ENCODE measurements at places on chromosomes 7 and 10.
A peak's percentile ranks its signal among the peaks of the same experiment; 100 is the strongest.

GRCh38 chr10:93288679-93289634 lies 193.2 kb downstream of the MYOF start:
- peak; percentile 89 for DNase-seq

- DNase-seq: no peak
Measured at GRCh38 chr7:55420530-55420929, 55.4 kb downstream of the LANCL2 start.

- DNase-seq: no peak
Measured at GRCh38 chr7:99027241-99027640, 116.7 kb downstream of the SMURF1 start.

GRCh38 chr7:110399421-110399820 lies 691.5 kb upstream of the LRRN3 start:
- no peak for DNase-seq

DNA sequence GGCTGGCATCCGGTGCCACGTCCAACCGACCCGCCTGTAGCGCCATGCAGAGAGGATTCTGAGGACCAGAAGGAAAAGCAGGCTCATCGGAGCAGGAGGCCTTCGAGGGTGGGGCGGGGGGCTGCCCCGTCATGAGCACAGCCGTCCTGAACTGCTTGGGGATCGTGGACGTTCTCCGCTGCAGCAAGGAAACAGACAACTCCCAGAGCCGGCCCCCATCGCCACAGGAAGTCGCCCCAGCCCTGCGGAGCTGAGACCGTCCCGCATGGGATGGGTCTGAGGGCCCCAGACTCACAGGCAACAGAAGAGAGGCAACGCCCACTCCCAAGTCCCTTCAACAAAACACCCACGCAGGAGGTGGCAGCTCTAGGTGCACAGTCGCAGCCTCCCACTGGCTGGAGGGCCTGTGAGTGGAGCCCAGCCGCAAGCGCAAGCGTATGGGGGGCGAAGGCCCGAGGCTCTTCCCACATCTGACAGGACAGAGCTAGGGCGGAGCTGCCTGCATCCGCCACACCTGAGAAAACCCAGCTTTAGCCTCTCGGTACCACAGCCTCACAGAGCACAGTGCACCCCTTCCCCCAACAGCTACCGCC lies 64.7 kb upstream of the TNRC18 start:
- DNase-seq: no peak

DNA sequence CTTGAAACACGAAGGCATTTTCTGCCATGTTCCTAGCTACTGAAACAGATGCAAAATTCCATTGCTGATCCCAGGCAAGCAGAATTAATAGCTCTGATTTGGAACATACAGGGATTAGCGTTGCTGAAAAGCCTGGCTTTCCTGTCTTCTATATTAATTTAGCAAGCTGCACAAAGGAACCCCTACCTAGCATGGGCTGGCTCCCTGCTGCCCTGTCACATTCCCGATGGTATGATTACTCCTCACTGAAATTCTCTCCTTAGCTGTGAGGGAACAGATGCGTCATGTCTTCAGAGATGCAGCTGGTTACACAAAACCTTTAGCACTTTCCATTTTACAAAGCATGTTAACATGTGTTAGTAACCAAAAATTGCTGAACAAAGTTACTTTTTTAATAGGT lies 878.9 kb downstream of the TYW1 start:
- no peak for DNase-seq

DNA sequence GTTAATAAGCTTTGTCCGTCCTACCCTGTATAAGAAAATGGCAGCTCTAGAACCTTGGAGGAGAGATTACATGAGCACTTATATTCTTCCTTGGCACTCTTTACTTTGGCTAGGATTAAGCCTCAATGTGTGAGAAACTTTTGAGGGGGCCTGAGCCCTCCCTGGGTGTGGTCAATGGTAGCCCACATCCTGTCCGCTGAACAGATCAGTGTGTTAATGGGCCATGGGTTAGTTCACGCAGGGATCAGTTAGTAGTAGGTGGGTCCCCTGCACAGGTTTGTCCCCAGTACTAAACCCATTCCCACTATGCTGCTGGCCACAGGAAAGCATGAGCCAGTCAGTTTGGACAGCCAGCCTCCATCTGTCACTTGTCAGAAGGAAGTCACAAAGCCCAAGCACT lies 20.2 kb upstream of the IKZF1 start:
- no peak for DNase-seq

DNA sequence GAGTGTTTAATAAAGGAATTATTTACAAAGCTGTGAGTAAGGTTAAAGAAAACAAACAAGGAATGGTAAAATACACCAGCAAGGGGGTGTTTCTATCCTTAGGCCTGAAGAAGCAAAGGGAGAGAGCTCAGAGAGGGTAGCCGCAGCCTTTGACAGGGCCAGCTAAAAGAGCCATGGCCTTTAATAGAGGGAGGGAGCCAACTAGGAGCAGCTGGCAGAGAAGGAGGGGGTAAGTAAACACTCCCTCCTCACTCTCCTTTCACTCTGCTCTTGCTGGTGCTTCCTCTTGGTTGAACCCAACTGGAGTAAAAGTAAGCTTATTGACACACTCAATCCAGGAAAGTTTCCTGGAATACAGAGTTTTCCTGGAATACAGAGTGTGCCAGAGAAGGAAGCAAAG lies 87.5 kb downstream of the CH25H start:
- DNase-seq: no peak

GRCh38 chr10:104456802-104457542 lies 103.3 kb downstream of the CFAP58 start:
- DNase-seq: no peak

GRCh38 chr7:48176356-48176893 lies 5.2 kb downstream of the ABCA13 start:
- no peak for DNase-seq

GRCh38 chr7:91414734-91415133 lies 150.5 kb downstream of the FZD1 start:
- DNase-seq: no peak

GRCh38 chr10:126153711-126154628 lies 234.3 kb downstream of the ADAM12 start:
- no peak for DNase-seq

DNA sequence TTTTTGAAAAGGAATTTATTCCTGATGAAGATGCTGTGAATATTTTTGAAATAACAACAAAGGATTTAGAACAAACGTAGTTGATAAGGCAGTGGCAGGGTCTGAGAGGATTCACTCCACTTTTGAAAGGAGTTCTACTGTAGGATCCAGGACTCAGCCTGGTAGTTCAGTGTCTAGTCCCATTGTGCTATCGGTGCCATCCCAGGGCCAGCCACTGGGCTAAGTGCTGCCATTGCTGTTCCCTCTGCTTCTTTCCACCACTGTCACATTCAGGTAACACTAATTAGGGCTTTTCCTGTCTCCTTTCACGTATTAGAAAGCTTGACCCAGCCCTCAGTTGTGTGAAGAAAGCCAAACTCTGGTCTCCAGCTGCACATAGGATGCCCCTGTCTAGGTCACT lies 177.3 kb downstream of the TEX36 start:
- DNase-seq: no peak

DNA sequence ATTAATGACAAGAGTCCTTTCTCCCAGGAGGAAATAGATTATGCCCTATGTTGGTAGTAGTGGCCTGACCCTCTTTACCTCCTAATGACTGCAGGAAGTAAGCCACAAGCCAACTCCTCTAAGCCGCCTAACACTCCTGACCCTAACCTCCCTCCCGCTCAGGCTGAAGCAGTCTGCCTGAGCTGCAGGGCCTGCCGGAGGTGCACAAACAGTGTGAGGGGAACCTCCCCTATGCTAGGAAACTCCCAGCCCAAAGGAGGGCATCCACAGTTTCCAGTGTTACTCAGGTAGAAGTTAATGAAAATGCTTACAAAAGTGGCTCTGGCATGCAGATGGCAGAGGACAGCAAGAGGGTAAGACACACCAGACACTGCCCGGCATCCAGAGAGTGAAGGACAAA lies 294.4 kb upstream of the GALNT17 start:
- no peak for DNase-seq

GRCh38 chr10:96846395-96846794 lies 14.3 kb downstream of the LCOR start:
- no peak for DNase-seq
